Adrenal gland (tissue), 19 donors: ENCODE measurements at places on chromosomes 2 and 18. TPM values are rescaled to one million over a fixed set of nuclear protein-coding genes. Genes with fewer than 3 reads are reported as not detected.

RAX gene
- total RNA-seq, result not detected

GRCh38 chr2:54941248-54941984 is 108.8 kb downstream of the RTN4 start:
- peaks cover 6% of the 10 kb centered on the region for H3K4me1 ChIP-seq

TYMS gene
- 5.1 TPM for total RNA-seq

GRCh38 chr18:47248115-47248603 is 3.3 kb downstream of the SKOR2 start:
- DNase-seq, result no peak
- no peak overlapping the region for H3K4me3 ChIP-seq
- H3K27me3 ChIP-seq, result peaks cover 91% of the 10 kb centered on the region
- H3K4me1 ChIP-seq, result no peaks in the 10 kb centered on the region
- H3K27ac ChIP-seq, result no peak overlapping the region
- no peaks in the 10 kb centered on the region for H3K36me3 ChIP-seq

TRPM8 gene
- total RNA-seq, result not detected

NXPH2 gene
- not detected for total RNA-seq

TUBA4B gene
- total RNA-seq, result not detected

DNA sequence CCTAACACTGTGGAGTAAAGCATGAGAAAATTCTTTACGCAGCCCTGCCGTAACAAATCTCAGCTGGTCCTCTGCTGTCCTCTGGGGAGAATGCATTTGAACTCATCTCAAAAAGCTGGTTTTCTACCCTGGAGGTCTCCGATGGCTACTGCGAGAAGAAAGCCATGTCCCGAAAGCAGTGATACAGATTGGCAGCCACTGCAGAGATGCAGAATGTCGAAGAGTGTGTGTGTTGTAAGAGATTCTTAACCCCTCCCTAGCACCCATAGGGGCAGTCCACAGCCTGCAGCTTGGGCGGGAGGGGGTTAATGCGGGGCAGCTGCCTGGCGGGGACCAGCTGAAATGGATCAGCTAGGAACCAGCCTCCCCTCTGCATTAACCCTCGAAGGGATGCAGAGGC is 235.9 kb downstream of the ZNF516 start:
- no peak for DNase-seq
- no peaks in the 10 kb centered on the region for H3K36me3 ChIP-seq
- no peak overlapping the region for H3K27ac ChIP-seq
- H3K4me1 ChIP-seq, result no peaks in the 10 kb centered on the region

- peaks cover 17% of the 10 kb centered on the region for H3K4me1 ChIP-seq
- peaks cover 4% of the 10 kb centered on the region for H3K36me3 ChIP-seq
- H3K4me3 ChIP-seq, result no peak overlapping the region
- H3K27ac ChIP-seq, result no peak overlapping the region
Measured at GRCh38 chr2:232026910-232027309, 65.4 kb downstream of the DIS3L2 start.

DNA sequence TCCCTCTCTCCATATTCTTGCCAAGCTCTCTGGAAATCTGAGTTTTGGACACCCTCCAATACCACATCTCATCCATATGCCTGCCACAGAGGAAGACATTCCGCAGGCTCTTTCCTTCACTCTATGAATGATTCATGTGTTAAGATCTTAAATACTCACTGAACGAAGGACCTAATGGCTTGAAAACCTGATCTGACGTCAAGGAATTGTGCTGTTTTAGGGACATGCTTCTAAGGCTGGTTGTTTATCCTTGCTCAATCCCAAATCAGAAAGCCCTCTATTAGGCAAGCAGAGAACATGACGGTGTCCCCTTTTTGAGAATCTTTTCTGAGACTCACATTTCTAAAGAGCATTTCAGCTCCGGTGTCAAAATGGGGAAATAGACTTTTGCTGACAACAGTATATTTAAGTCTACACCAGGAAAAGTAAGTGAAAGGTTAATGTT is 83.7 kb upstream of the GALNT5 start:
- no peaks in the 10 kb centered on the region for H3K27me3 ChIP-seq
- no peak overlapping the region for H3K27ac ChIP-seq
- no peak overlapping the region for H3K4me3 ChIP-seq
- no peaks in the 10 kb centered on the region for H3K4me1 ChIP-seq
- no peaks in the 10 kb centered on the region for H3K36me3 ChIP-seq

GRCh38 chr18:47531717-47532116 is 280.3 kb upstream of the SKOR2 start:
- peaks cover 19% of the 10 kb centered on the region for H3K27me3 ChIP-seq
- H3K4me3 ChIP-seq, result no peak overlapping the region
- H3K4me1 ChIP-seq, result no peaks in the 10 kb centered on the region
- H3K36me3 ChIP-seq, result no peaks in the 10 kb centered on the region
- no peak overlapping the region for H3K27ac ChIP-seq

OTOS gene
- total RNA-seq, result not detected

- no peak overlapping the region for H3K4me3 ChIP-seq
- no peaks in the 10 kb centered on the region for H3K36me3 ChIP-seq
- H3K4me1 ChIP-seq, result no peaks in the 10 kb centered on the region
- H3K27me3 ChIP-seq, result no peaks in the 10 kb centered on the region
Measured at GRCh38 chr18:55706898-55707297, 118.9 kb upstream of the TCF4 start.

DNA sequence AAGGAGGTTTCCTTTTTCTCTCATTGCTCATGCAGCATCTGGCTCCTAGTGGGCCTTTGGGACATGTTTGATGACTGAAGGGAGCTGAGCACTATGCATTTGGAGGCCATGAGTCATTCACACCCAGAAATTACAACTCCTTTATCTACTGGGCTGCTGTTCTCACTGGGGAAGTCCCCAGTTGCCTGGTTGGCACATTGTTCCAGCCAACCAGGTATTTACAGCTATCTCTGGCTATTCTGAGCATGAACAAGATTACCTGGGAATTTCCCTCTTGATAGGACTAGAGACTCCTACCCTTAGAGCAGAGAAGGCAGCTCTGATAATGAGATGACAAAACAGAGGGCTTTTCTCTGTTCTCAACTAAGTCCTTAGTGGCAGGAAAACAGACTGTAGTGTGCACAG is 206.5 kb downstream of the SETBP1 start:
- H3K27ac ChIP-seq, result no peak overlapping the region
- no peaks in the 10 kb centered on the region for H3K4me1 ChIP-seq
- H3K4me3 ChIP-seq, result no peak overlapping the region
- no peaks in the 10 kb centered on the region for H3K27me3 ChIP-seq

GRCh38 chr2:187475499-187476248 is 27.6 kb upstream of the CALCRL start:
- no peak for DNase-seq
- no peaks in the 10 kb centered on the region for H3K4me1 ChIP-seq
- H3K4me3 ChIP-seq, result no peak overlapping the region
- H3K36me3 ChIP-seq, result no peaks in the 10 kb centered on the region
- H3K27ac ChIP-seq, result no peak overlapping the region
- H3K27me3 ChIP-seq, result no peaks in the 10 kb centered on the region

DNA sequence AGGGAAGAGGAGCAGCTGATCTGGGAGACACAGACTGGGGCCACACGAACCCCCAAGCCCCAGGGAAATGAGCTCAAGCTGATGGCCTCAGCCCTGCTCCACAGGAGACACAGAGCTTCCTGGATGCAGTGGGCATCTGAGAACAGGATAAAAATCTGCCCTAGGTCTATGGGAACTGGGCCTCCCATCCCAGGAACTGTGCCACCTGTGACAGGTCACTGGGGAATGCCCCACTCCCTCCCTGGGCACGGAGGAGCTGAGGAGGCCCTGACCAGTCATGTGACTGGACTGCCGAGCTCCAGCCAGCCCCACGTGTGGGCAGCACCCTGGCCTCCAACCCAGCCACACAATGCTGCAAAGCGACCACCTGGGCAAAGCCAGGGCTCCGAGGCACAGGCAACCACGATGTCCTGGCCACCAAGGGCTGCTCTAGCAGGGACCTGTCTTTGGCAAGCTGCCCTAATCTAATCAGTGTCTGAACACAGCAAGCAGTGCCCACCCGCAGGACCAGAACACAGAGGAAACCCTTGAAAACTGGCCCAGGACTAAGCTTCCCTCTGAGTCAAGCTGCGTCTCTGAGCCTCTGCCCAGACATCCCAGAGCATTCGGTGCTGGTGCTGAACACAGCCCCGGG is 57.8 kb upstream of the ID2 start:
- no peaks in the 10 kb centered on the region for H3K27me3 ChIP-seq
- no peak overlapping the region for H3K4me3 ChIP-seq
- DNase-seq, result no peak
- H3K36me3 ChIP-seq, result no peaks in the 10 kb centered on the region
- no peaks in the 10 kb centered on the region for H3K4me1 ChIP-seq
- no peak overlapping the region for H3K27ac ChIP-seq

DNA sequence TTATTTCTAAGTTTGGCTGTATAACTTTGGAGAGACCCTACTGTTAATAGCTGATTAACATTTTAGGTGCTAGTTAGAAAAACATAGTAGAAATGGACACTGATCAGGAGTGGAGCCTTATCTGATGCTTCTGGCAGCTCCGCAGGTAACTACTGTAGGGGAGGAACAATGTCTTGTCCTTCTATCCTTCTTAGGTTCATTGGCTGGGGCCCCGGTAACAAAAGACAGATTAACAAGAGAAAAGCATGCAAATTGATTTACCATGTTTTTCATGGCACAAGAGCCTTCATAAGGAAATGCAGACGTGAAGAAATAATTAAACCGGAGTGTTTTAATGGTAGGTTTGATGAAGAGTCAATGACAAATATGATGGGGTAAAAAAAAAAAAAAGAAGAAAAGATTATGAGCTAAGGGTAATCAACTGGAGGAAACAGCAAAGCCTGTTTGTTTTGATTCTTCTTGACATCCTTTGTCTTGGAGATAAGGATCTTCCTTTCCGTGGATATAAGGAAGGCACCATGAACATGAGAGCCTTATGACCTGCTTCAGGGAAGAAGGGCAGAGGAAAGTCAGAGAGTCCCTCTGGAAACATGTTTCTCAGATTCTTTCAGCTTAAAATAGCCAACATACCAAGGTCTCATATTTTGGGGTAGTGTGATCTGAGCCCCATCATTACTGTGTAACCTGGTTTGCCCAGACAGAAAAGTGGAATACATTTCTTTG is 62.4 kb upstream of the GCFC2 start:
- H3K4me3 ChIP-seq, result no peak overlapping the region
- no peak for DNase-seq

GRCh38 chr18:13999231-13999630 is 83.9 kb upstream of the MC2R start:
- H3K27ac ChIP-seq, result no peak overlapping the region
- H3K27me3 ChIP-seq, result no peaks in the 10 kb centered on the region
- no peak for DNase-seq
- H3K4me3 ChIP-seq, result no peak overlapping the region

DNA sequence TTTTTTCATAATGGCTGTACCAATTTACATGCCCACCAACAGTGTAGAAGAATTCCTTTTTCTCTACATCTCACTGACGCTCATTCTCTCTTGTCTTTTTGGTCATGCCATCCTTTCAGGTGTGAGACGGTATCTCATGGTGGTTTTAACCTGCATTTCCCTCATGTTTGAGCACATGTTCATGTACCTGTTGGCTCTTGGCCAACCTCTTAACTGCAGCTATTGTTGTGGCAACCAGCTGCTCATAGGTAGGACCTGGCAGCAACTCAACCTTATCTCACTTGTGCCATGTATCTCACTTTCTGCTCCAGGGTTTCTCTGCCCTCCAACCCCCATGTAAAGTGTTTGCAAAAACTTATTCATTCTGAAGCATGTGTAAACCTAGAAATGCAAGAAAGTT is 167.5 kb downstream of the UPP2 start:
- no peaks in the 10 kb centered on the region for H3K4me1 ChIP-seq
- no peaks in the 10 kb centered on the region for H3K36me3 ChIP-seq
- DNase-seq, result no peak
- H3K27me3 ChIP-seq, result no peaks in the 10 kb centered on the region
- H3K27ac ChIP-seq, result no peak overlapping the region

RAMP1 gene
- 25.3 TPM for total RNA-seq

- H3K36me3 ChIP-seq, result no peaks in the 10 kb centered on the region
- no peak for DNase-seq
- no peaks in the 10 kb centered on the region for H3K27me3 ChIP-seq
- no peak overlapping the region for H3K4me3 ChIP-seq
Measured at GRCh38 chr2:236671896-236672562, 102.4 kb downstream of the ACKR3 start.

- H3K36me3 ChIP-seq, result no peaks in the 10 kb centered on the region
- peaks cover 19% of the 10 kb centered on the region for H3K27me3 ChIP-seq
- DNase-seq, result no peak
- no peak overlapping the region for H3K27ac ChIP-seq
- no peak overlapping the region for H3K4me3 ChIP-seq
Measured at GRCh38 chr2:136764452-136765255, 691 bp upstream of the THSD7B start.

GRCh38 chr2:160402501-160402900 is 91.1 kb downstream of the RBMS1 start:
- no peak overlapping the region for H3K4me3 ChIP-seq
- H3K27ac ChIP-seq, result no peak overlapping the region
- H3K4me1 ChIP-seq, result peaks cover 61% of the 10 kb centered on the region
- H3K36me3 ChIP-seq, result no peaks in the 10 kb centered on the region

- no peak overlapping the region for H3K4me3 ChIP-seq
- no peaks in the 10 kb centered on the region for H3K4me1 ChIP-seq
- no peaks in the 10 kb centered on the region for H3K36me3 ChIP-seq
- H3K27ac ChIP-seq, result no peak overlapping the region
- no peak for DNase-seq
- H3K27me3 ChIP-seq, result no peaks in the 10 kb centered on the region
Measured at GRCh38 chr2:219086196-219086595, 25.5 kb upstream of the IHH start.

CYS1 gene
- 0.78 TPM for total RNA-seq

DNA sequence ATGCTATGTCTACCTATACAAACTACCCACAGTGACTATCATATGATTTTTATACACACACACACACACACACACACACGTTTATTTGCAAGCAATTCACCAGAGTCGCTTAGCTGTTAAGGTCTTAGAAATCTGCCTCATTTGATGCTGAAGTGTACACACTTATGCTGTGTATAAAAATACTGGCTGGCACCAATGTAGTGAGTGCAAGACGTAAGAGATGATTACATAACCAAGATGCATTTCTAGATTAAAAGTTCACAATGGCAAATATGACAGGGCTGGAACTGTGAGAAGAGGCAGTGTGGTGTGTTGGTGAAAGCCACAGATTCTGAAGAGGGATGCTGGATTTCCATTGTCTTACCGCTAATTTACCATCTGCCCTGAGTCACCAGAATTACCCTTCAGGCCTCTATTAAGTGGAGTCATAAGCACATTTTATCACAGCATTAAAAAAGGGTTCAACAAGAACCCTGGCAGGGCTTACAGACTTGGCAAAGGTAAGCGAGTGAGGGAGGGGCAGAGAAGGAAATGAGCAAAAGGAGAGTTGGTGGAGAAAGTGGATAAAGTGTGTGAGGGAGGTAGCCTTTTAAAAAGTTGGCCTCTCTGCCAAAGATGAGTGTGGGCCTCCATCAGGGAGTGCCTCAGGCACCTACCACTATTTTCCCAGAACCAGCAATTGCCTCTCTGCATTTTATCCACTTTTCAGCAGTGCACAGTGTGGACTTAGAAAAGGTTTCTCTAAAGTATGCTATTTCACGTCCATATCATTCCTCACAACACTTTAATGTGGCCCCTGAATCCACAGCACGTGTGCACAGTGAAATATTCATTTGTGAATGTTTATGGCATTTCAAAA is 21.5 kb downstream of the MEIS1 start:
- H3K36me3 ChIP-seq, result peaks cover 40% of the 10 kb centered on the region
- peaks cover 6% of the 10 kb centered on the region for H3K4me1 ChIP-seq
- no peak for DNase-seq
- H3K27me3 ChIP-seq, result no peaks in the 10 kb centered on the region
- no peak overlapping the region for H3K27ac ChIP-seq
- no peak overlapping the region for H3K4me3 ChIP-seq

CTNNA2 gene
- total RNA-seq, result not detected

SMAD7 gene
- total RNA-seq, result 16.0 TPM

ARHGAP28 gene
- total RNA-seq, result 3.3 TPM

GRCh38 chr2:78553866-78554647 is 471.4 kb upstream of the REG3G start:
- no peaks in the 10 kb centered on the region for H3K36me3 ChIP-seq
- no peaks in the 10 kb centered on the region for H3K4me1 ChIP-seq
- no peaks in the 10 kb centered on the region for H3K27me3 ChIP-seq
- no peak for DNase-seq
- no peak overlapping the region for H3K4me3 ChIP-seq
